ENCODE measurements at places on chromosomes 3 and 15.

GRCh38 chr15:31477851-31478701 is 151.4 kb downstream of the KLF13 start:
- no peak for DNase-seq

- no peak for DNase-seq
Measured at GRCh38 chr3:50010959-50011358, 71.0 kb downstream of the RBM6 start.

GRCh38 chr3:136239094-136239493 is 11.0 kb upstream of the PCCB start:
- no peak for DNase-seq

DNA sequence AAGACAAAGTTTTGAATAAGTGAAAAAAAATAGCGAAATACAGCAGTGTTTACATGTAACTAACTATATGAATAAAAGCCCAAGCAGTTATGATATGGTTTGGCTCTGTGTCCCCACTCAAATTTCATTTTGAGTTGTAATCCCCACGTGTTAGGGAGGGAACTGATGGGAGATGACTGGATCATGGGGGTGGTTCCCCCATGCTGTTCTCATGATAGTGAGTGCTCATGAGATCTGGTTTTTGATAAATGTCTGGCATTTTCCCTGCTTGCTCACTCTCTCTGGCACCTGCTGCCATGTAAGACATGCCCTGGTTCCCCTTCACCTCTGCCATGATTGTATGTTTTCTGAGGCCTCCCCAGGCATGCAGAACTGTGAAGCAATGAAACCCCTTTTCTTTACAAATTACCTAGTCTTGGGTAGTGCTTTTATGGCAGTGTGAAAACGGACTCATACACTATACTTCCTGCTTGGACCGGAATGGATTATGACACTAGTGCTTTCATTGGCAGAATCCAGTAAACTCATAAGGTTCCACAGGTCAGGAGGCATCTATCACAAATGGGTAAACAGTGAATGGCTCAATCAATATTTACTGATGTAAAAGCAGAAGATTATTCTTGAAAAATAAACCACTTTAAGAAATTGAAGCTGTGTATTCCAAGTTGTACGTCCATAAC is 192.1 kb downstream of the CBLB start:
- DNase-seq, result no peak

DNA sequence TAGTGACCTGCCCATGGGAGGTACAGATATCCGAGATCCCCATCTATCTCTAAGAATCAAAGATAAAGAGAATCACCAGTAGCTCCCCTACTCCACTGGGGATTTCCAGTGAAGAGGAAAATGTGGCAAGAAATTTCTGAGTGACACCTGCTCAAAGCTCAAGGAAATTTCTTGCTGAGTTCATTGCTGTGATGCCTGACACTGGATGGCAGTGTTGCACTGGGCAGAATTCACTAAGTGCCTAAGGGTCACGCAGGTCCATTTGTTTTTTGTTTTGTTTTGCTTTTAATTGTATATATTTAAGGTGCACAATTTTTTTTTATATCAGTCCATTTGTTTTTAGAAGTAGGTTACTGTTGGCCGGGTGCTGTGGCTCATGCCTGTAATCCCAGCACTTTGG is 109.5 kb upstream of the KCNAB1 start:
- no peak for DNase-seq

DNA sequence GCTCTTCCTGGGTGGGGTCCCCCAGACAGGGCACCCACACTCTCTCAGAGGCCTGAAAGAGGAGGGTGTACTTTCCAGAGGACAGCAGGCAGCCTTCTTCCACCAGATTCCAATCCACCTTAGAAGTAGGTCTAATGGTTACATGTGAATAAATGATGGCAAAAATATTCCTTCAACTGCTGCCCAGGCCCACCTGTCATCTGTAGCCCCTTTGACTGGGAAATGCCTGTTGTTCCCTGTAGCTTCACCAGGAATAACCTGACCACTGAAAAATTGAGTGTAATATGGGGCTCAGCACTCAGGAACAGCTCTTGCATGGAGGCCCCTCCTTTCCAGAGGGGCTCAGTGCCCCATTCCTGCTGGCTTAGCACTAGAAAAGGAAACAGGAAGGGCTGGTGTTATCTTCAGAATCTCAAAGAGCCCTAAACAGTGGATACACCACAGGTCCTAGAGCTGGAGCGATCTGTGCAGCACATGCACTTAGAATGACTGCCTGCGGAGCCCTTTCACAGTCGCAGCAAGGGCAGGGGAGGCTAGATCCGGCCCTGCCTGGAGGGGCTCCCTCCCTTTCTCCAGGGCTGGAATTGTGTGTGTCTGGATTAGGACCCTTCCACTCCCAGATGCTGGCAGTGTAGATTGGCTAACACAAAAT is 32.1 kb downstream of the SLC22A14 start:
- DNase-seq, result no peak

DNA sequence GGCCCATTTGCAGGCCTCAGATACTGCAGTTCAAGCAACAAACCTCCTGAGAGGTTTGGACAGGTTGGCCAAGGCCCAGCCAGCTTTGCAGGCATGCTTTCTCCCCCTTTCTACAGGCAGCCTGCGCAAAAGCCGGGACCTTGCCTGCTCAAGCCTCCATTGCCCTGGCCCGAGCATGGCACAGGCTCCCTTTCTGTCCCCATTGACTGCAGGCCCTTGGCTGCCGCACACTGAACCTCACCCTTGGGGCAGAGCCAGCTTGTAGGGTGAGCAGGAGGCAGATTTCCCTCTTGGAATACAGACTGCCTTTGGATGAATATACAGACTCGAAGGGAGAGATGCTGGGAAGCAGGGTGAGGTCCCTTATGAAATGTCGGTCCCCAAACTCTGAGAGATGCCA is 461.7 kb upstream of the PROK2 start:
- no peak for DNase-seq

GRCh38 chr3:37531066-37531720 is 330.5 kb upstream of the CTDSPL start:
- no peak for DNase-seq

GRCh38 chr15:33064878-33065277 is 129.6 kb downstream of the FMN1 start:
- DNase-seq, result no peak
